Stimulated activated CD8-positive, alpha-beta memory T cell treated with anti-CD3 and anti-CD28 coated beads, Interleukin-7, amount 100 ng/mL, for 48 hours (primary cell): ENCODE measurements at places on chromosomes 4 and X.

- no peak for DNase-seq
These were observed 42.3 kb upstream of the RNF128 start for GRCh38 chrX:106684207-106684606.

GRCh38 chr4:88320224-88320779 lies 35.9 kb upstream of the PPM1K start:
- no peak for DNase-seq

GRCh38 chr4:162661913-162662312 lies 498.1 kb upstream of the FSTL5 start:
- no peak for DNase-seq

- DNase-seq: no peak
These were observed 162.7 kb upstream of the MBNL3 start for GRCh38 chrX:132651421-132652086.

DNA sequence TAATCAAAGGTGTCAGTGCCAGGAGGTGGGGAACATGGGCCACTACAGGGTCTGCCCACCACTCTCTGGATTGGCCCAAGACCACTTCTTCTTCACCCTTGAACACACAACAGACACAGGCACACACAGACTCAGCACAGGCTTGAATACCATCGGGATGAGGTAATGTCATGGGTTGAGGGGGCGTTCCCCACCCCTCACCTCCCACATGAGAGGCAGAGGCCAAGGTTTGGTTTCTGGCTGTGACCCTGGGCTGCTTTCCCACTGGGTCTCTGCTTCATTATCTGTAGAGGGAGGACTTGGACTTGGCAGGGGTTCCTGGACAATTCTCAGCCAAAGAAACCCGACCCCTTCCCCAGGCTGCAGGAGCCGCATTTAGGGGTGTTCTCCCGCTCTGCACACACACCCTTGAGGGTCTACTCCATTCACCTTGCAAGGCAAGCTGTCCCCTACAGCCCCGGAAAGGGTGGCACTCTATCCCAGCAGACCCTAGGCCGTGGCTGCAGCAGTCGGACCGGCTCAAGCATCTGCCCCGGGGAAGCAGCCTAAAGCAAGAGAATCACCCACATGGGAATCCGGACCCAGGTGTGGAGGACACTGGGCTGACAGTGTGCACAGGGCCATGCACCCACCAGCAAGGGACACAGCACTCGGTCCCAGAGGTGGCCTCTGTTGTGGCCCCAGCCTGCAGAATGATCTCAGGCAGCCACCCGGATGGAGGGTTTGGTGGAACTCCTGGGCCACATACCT lies 62.4 kb downstream of the TRMT44 start:
- DNase-seq: no peak

- DNase-seq: no peak
These were observed 9.4 kb downstream of the IL15 start for GRCh38 chr4:141645611-141646340.

- DNase-seq: no peak
These were observed 209.3 kb downstream of the UGT8 start for GRCh38 chr4:114807759-114808404.

GRCh38 chr4:151801547-151802516 lies 41.0 kb upstream of the GATB start:
- peak; percentile 19 for DNase-seq

DNA sequence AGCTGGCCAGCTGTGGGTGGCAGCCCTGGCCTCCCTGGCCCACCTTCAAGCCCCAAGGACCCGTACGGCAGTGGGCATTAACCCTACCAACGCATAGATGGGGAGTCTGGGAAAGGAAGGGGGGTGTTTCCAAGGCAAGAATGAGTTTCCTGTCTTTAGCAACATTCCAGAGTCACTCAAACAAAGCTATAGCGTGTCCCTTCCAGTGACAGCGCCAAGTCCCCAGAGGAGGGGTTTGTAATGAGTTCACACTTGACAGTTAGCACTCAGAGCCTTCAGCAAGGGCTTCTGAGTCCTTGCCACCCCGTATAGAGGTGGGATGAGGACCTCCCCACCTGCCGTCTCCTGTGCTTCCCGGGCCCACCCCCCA lies 1.8 kb downstream of the BGN start:
- DNase-seq: no peak

DNA sequence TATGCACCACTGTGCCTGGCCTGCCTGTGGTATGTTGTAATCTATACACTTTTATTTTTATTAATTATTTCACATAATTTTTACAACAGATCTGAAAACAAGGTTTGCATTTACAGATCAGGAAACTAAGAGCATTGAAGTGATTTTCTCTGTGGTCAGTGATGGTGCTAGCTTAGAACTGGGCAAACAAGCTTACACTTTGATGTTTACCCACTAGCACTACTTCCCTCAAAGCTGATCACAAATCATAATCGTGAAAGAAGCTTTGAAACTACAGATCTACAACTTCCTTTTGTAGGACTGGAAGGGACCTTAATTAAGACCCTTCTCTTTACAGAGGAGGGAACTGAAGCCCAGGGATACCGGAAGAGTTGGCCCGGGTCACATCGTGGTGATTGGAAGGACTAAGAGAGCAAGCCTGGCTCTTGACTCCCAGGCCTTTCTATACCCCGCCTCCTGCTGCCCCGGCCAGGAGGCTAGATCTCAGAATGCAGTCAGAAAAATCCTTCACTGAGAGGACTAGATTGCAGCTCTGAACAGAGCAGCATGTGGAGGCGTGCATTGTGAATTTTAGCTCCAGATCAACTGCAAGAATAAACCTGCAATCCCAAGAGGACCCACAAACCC lies 93.7 kb upstream of the ZNF827 start:
- DNase-seq: no peak

DNA sequence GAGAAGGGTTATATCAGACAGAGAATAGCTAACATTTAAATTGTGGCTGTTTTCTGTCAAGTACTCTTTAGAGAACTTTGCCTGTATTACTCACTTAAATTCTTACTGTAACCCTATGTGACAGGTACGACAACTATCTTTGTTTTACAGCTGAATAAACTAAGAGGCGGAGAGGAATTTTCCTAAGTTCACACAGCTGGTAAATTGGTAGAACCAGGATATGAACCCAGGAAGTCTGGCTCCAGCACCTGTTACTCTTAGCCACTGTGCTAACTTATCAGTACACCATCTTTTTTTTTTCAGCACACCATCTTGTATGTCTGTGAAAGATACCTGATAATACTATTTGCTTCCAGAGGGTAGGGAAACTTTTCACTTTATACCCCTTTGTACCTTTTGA lies 2.0 kb upstream of the SYP start:
- DNase-seq: no peak

- DNase-seq: no peak
These were observed 74.1 kb downstream of the DOCK11 start for GRCh38 chrX:118569676-118570075.

DNA sequence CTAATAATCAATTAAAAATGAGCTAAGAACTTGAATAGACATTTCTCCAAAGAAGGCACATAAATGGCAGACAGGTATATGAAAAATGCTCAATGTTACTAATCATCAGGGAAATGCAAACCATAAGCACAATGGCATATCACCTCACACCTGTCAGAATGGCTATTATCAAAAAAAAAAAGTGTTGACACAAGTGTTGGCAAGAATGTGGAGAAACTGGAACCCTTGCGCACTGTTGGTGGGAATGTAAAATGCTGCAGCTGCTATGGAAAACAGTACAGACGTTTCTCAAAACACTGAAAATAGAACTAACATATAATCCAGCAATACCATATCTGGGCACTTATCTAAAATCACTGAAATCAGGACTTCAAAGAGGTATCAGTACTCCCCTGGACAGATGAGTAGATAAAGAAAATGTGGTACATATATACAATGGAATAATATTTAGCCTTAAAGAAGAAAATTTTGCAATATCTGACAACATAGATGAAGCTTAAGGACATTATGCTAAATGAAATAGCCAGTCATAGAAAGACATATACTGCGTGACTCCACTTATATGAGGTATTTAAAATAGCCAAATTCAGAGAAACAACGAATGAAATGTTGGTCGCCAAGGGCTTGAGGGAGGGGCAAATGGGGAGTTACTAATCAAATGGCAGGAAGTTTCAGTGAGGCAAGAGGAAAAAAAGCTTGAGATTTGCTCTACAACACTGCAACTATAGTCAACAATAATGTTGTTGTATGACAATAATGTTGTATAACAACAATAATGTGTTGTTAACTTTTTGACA lies 175.5 kb downstream of the WDFY3 start:
- no peak for DNase-seq

GRCh38 chr4:15002659-15003400 lies 549 bp downstream of the CPEB2 start:
- DNase-seq: peak; percentile 54

GRCh38 chr4:174598800-174599199 lies 76.5 kb upstream of the HPGD start:
- no peak for DNase-seq

DNA sequence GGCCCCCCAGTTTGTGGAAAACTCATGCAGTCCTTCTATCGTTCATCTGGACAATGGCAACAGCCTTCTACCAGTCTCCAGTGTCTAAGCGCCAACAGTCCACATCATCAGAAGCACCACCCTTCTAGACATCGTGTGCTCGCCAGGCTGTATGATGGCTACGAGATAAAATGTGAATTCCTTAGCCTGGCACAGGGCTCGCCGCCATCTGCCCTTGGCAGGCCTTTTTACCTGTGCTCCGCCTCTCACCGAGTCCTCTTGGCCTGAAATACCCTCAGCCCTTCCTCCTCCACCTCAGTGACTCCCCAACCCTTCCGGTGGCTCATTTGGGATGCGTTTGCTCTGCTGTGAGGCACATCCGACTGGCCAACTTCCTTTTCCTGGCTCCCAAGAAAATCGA lies 15.9 kb upstream of the STS start:
- DNase-seq: no peak

GRCh38 chr4:25377572-25378436 lies 741 bp downstream of the ANAPC4 start:
- no peak for DNase-seq
